Activated T-helper 17 cell treated with anti-CD3 and anti-CD28 coated beads, Interleukin-2, amount 50 U/mL, for 72 hours (primary cell): ENCODE measurements at places on chromosomes 3 and 15. TPM values are rescaled to one million over a fixed set of nuclear protein-coding genes. Genes with fewer than 3 reads are reported as not detected.

GRCh38 chr3:24128199-24129005, 183.3 kb downstream of the NR1D2 start:
- no peaks in the 10 kb centered on the region for H3K36me3 ChIP-seq
- H3K27ac ChIP-seq: no peak overlapping the region

DNA sequence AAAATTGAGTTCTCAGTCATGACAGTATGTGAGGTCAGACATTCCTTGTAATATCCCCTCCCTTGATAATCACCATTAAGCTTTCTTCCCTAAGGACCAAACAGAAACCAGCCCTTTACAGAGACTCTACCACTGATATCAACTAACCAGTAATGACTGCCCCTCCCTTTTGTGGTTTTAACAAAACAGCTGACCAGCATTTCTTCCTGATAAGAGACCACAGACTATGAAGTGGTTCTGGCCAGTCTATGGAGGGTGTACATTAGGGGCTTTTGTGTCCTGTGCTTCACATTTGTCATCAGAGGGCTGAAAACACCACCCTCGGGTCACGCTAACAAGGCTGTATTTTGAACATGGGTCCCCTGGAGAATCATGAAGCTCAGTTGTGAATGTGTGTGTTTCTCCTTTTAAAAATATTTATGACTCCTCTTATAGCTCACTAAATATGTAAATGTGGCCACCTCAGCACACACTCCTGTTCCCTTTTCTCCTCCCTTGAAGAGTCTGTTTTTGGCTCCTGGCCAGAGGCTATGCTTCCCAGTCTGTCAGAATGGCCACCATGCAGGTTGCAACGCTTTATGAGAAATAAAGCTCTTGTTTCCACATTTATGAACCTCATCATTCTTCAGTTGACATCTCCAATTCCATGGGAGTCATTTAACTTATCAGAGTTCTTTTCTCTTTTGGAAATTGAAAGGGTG, 239.3 kb downstream of the CPNE4 start:
- H3K4me1 ChIP-seq: peaks cover 5% of the 10 kb centered on the region
- H3K27ac ChIP-seq: no peak overlapping the region
- no peaks in the 10 kb centered on the region for H3K36me3 ChIP-seq
- H3K4me3 ChIP-seq: no peak overlapping the region

- H3K4me1 ChIP-seq: no peaks in the 10 kb centered on the region
- no peaks in the 10 kb centered on the region for H3K27me3 ChIP-seq
- no peaks in the 10 kb centered on the region for H3K36me3 ChIP-seq
- no peak for ATAC-seq
These were observed 646.0 kb upstream of the CFAP20DC start for GRCh38 chr3:59695860-59696259.

DNA sequence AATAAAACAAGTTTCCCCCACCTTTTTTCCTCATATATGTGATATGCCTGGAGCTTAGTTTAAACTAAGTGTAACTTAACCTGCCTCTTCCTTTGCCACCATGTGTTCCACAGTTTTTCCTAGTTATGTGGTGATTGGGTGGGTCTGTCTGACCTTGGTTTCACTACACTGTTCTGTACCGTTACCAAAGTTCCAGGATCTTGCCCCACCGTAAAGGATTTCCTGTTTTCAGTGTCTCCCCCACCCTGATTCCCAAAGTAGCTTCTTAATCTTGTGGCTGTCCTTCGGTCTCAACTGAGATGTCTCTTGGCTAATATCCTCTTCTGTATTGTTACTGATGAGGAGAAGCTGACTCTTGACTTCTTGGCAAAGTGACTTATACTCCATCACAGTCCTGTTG, 6.4 kb upstream of the MGA start:
- H3K27ac ChIP-seq: no peak overlapping the region
- H3K27me3 ChIP-seq: no peaks in the 10 kb centered on the region
- no peak overlapping the region for H3K4me3 ChIP-seq
- no peaks in the 10 kb centered on the region for H3K36me3 ChIP-seq

DNA sequence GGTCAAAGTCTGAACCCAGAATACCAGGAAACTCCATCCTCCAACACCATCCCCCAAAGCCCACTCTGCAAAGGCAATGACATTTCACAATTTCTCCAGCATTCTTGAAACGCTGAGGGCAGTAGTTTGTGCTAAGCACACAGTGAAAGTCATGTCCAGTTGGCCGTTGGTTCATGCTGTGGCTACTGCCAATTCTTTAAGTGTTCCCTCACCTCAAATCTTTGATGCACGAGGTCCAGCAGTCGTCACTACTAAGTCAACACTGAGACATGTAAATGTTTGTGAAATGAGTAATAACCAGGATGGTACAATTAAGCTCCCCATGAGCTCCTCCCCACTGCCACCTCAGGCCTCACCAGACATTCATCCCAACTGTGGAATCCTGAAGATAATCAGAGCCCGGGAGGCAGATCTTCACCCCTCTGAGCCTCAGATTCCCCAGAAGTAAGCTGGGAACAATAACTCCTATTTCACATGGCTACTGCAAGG, 7.0 kb downstream of the SUCLG2 start:
- H3K27me3 ChIP-seq: no peaks in the 10 kb centered on the region
- H3K4me3 ChIP-seq: no peak overlapping the region
- peak; percentile 35 for ATAC-seq
- H3K36me3 ChIP-seq: peaks cover 56% of the 10 kb centered on the region

GRCh38 chr3:10281951-10282350, 10.8 kb downstream of the GHRL start:
- peaks cover 35% of the 10 kb centered on the region for H3K4me1 ChIP-seq
- H3K4me3 ChIP-seq: no peak overlapping the region
- H3K27ac ChIP-seq: peak overlapping the region; percentile 41
- no peak for ATAC-seq

DNA sequence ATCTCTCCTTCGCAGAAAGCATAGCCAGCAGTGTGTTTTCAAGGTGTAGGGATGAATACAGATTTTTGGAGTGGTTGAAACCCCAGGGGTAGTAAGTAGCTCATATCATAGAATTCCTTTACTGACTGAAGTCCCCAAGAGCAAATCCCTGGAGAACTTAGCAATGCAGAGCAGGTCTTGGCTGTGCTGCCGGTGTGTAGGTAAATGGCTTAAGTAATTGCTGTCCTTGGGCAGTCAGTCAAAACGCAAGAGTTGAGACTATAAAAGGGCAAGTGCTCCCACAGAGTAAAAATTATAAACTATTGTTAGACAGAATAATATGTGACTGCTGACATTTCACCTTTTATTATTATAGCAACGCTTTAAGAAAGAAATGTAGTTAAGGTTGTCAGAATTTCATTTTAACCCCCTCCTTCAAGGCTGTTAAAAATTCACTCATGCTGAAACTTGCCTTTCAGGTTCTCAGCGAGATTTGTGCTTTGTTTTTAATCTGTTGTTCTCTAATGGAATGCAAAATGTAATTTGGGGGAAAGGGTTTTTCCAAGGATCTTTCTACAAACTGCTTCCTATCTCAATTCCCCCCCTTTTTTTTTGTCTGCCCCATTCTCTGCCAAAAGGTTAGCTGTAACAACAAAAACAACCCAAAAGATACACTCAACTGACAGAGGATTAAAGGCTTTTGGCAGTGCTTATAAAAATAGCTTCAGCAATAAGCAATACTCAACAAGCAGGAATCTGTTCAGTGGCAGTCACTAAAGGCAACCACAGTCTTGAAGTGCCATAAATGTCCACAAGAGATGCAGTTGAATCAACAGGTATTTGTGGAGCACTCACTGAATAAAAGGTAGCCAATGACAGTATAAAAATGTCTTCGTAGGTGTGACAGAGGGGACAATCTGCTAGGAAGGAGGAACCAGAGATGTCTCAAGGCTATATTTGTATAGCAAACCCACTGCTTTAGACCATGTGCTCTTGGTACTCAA, 105.3 kb downstream of the THRB start:
- no peaks in the 10 kb centered on the region for H3K36me3 ChIP-seq
- peaks cover 4% of the 10 kb centered on the region for H3K27me3 ChIP-seq
- no peak overlapping the region for H3K27ac ChIP-seq
- no peaks in the 10 kb centered on the region for H3K4me1 ChIP-seq
- H3K4me3 ChIP-seq: no peak overlapping the region

DNA sequence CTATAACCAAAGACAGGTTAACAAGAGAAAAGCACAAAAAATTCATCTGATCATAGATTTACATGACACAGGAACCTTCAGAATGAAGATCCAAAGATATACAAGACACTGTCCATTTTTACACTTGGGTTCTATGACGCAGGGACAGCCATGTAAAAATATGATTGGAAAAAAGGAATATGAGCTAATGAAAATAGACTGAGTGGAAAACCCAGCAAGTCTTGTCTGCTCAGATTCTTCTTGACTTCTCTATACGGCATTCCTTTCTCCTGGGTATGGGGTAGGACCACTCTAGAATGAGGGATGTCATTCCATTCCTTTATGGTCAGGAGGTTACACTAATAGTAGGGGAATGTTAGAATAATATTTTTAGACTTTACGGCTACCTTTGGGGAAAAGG, 46.9 kb downstream of the WDR49 start:
- no peak overlapping the region for H3K27ac ChIP-seq
- H3K36me3 ChIP-seq: no peaks in the 10 kb centered on the region
- no peak for ATAC-seq
- H3K4me3 ChIP-seq: no peak overlapping the region

DNA sequence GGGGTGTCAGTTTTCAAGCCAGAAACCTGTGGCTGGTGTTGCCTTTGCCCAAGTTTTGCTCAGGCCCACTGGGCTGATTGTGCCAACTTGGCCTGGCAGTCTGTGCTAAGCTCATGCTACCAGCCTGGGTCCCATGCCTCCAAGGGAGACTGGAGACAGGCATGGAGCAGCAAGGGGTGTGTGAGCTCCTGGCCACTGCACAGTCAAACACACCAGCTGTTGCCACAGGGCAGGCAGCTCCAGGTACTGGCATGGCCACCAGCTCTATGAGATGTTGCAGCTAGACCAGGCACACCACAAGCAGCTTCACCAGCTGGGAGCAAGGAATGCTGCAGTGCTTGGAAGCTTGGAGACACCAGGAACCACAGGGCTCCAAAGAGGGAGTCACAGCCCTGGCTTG, 638.8 kb downstream of the PLOD2 start:
- H3K27ac ChIP-seq: no peak overlapping the region
- no peak for ATAC-seq
- no peaks in the 10 kb centered on the region for H3K36me3 ChIP-seq
- H3K27me3 ChIP-seq: no peaks in the 10 kb centered on the region
- H3K4me3 ChIP-seq: no peak overlapping the region

- ATAC-seq: peak; percentile 84
- H3K36me3 ChIP-seq: no peaks in the 10 kb centered on the region
- peak overlapping the region; percentile 81 for H3K27ac ChIP-seq
- no peaks in the 10 kb centered on the region for H3K27me3 ChIP-seq
- H3K4me3 ChIP-seq: peak overlapping the region; percentile 50
These were observed 116.8 kb downstream of the TPRG1 start for GRCh38 chr3:189288348-189289235.

GRCh38 chr15:70791259-70791658, 27.9 kb upstream of the UACA start:
- peaks cover 3% of the 10 kb centered on the region for H3K27me3 ChIP-seq
- H3K27ac ChIP-seq: no peak overlapping the region
- no peak overlapping the region for H3K4me3 ChIP-seq
- H3K36me3 ChIP-seq: no peaks in the 10 kb centered on the region

GRCh38 chr3:151008699-151009098, 36.2 kb upstream of the CLRN1 start:
- no peak overlapping the region for H3K27ac ChIP-seq
- H3K4me1 ChIP-seq: no peaks in the 10 kb centered on the region
- no peaks in the 10 kb centered on the region for H3K27me3 ChIP-seq
- no peak overlapping the region for H3K4me3 ChIP-seq
- ATAC-seq: no peak
- no peaks in the 10 kb centered on the region for H3K36me3 ChIP-seq

DNA sequence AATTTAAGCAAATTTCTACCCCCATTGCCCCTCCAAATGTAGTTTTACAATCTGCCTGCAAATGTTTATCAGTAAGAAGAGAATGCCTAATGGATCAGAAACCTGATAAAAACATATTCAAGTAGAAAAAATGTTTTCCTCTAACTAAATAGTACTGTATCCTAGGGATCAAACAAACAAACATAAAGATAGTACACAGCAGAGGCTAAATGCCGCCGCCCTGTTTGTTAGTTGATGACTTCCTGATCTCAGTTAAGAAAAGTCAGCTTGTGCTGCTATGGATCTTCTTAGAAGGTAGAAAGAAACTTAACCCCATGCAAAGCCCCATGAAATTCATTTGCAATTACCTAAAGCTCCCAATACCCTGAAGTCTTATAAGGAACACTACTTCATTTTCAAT, 387.3 kb upstream of the THBS1 start:
- no peak for ATAC-seq
- H3K4me1 ChIP-seq: no peaks in the 10 kb centered on the region
- no peak overlapping the region for H3K27ac ChIP-seq
- H3K27me3 ChIP-seq: peaks cover 18% of the 10 kb centered on the region

- no peak overlapping the region for H3K27ac ChIP-seq
- H3K27me3 ChIP-seq: peaks cover 23% of the 10 kb centered on the region
These were observed 127.5 kb upstream of the TOPAZ1 start for GRCh38 chr3:44114142-44114541.

DNA sequence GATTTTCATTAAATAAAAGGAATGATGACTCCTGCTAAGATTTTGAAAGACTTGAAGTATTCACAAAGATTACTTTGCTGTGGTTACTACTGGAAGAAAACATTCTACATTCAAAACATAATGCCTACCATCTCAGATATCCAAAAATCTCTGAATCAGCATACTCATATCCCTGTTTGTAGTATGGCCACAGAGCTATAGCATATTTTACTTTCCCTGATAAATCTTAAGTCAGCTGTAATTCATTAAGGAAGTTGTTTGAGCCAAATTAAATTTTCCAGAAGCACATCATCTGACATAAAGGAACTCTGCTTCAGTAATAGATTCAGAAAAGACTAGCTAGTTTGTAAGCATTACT, 942.0 kb downstream of the ROBO1 start:
- no peaks in the 10 kb centered on the region for H3K36me3 ChIP-seq
- no peaks in the 10 kb centered on the region for H3K27me3 ChIP-seq
- no peak overlapping the region for H3K4me3 ChIP-seq
- no peaks in the 10 kb centered on the region for H3K4me1 ChIP-seq
- no peak overlapping the region for H3K27ac ChIP-seq
- no peak for ATAC-seq

The AGBL1 gene
- total RNA-seq: 0.19 TPM

The HTR3E gene
- total RNA-seq: not detected

The GOLGA8S gene
- total RNA-seq: 0.08 TPM
